ENCODE measurements at places on chromosomes 12 and 14.

- DNase-seq: no peak
Observed at GRCh38 chr12:40581889-40582288, 110.3 kb upstream of the CNTN1 start.

GRCh38 chr14:51310505-51310944 lies 70.5 kb downstream of the TMX1 start:
- DNase-seq: no peak

DNA sequence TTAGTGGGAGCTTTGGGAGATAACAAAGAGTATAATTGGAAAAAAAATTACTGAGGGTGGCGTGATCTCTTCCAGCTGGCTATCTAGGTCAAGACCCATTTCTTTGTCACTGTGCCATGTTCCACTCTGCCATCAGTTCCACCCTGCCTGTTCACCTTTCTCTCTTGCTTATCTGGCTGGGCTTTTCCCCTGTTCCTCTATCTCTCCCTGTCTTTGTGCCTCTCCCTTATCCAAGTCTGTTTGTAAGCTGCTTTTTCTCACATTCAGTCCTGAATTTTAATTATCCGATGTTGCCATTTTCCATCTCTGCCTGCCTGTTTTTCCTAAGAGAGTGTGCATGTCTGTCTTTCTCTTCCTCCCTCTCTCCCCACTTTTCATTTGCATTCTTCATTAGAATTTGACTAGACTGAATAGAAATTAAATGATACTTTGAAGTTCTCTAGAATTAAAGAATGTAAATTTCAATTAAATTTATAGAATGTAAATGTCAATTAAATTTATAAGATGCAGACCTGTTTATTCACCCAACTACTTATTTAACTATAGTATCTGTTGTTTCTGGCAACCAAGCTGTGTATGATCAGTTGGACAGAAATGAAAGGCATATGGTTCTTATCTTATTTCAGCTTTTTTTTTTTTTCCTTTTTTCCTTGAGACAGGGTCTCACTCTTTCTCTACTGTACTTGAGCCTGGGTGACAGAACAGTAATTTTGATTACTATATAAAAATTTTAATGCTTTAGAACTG lies 40.9 kb upstream of the A2ML1 start:
- no peak for DNase-seq

DNA sequence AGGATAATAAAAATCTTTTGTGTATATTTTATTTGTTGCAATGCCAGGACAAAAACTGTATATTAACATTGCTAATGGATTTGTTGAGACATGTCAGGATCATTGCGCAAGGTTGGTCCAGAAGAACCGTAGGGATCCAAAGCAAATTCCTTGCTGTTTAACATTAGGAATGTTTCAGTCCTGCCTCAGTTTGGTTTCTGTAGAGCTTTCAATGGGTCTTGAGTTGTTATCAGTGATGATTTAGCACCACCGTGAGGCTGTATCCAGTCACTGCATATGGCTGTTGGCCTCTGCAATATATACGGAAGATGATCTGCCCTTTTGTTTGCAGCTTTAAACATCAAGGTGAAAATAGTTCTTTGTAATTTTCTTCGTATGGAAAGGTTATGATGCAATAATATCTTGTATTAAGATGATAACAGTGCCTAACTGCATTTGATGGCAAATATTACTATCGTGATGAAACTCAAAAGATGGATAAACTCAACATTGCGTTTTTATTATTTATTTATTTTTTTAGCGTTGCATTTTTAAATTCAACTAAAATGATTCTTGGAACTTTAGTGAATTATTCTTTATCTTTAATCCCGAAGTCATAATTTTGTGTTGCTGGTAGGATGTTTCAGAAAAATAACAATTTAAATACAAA lies 231.2 kb downstream of the AKAP6 start:
- DNase-seq: peak; percentile 79

DNA sequence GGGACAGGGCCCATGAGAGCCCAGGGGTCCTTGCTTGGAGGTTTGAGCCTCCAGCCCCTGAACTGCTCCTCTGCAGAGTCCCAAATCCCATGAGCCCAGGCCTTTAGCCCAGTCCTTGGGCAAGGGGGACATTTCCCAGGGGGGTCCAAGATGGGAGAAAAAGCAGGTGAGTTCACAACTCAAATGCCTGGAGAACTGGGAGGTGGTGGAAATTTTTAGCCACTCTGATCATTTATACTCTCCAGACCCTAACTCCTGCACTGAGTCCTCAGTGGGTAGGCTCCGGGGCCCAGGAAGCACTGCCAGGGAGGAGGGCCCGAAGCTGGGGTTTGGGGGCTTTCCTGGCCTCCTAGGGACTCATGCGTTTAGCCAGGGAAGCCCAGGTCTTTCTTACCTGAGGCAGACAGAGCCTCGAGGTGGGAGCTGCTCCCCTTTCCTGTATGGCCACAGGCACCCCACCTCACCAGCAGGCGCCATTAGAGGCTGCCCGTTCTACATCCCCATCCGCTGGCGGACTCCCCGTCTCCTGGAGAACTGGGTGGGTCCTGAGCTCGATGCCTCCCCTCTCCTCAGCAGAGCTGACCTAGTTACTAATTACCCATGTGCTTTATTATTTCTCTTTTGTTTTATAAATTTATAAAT lies 998 bp downstream of the HNF1A start:
- no peak for DNase-seq

- no peak for DNase-seq
Observed at GRCh38 chr14:100176811-100177327, 17.4 kb upstream of the DEGS2 start.
